Foreskin fibroblast (primary cell): ENCODE measurements at places on chromosomes 7 and 10.

DNA sequence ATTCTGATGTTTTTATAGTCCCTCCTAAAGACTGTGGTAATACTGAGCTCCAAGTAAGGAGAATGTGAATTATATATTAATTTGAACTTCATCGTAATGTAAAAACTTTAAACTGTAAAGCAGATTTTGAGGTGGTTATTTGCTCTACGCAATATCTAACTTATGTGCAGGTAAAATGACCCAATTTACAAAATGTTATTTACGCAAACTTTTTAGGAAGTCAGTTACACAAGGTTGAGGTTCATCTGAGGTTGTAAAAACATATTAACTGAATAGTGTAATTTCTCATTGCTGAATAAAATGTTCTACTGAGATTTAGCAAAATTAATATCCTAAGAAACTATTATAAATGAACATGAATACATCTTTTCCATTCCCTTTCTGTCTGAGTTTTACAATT is 15.8 kb downstream of the GLCCI1 start:
- DNase-seq: no peak

GRCh38 chr10:70324339-70324861 is 40.6 kb upstream of the NPFFR1 start:
- no peak for DNase-seq

DNA sequence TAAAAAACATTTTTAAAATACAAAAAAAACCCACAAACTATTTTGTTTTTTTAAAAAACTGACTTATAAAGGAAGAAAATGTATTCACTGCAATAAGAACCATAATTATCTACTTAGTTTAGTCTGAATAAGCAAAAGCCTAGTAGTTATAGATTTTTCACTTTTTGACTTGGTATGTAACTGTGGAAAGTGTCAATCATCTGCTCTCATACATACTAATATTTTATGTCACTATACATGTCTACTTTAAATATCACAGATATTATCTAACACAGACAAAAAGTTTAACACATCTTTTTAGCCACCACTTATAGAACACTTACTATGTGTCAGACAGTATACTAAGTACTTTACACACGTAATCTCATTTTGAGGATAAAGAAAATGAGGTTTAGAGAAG is 3.2 kb upstream of the JMJD1C start:
- DNase-seq: no peak

GRCh38 chr10:49001870-49002672 is 62.4 kb upstream of the LRRC18 start:
- DNase-seq: no peak

- no peak for DNase-seq
Measured at GRCh38 chr7:110813986-110814385, 276.9 kb upstream of the LRRN3 start.

DNA sequence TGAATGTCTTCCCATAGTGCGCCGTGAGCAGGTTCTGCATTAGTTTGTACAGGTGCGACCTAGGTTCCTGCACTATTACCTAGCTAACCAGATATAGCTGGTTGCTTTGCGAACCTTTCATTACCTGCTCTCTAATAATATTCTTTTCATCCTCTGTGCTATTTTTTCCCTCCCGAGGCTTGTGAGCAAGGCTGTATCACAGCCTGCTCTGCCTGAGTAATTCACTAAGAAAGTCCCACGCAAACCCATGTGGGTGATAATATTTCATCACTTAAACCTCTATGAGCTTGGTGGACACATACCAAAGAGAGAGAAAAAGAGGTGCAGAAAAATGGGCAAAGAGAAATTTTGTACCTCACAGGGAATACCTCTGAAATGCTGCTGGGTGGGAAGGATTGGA is 8.4 kb downstream of the INHBA start:
- no peak for DNase-seq

DNA sequence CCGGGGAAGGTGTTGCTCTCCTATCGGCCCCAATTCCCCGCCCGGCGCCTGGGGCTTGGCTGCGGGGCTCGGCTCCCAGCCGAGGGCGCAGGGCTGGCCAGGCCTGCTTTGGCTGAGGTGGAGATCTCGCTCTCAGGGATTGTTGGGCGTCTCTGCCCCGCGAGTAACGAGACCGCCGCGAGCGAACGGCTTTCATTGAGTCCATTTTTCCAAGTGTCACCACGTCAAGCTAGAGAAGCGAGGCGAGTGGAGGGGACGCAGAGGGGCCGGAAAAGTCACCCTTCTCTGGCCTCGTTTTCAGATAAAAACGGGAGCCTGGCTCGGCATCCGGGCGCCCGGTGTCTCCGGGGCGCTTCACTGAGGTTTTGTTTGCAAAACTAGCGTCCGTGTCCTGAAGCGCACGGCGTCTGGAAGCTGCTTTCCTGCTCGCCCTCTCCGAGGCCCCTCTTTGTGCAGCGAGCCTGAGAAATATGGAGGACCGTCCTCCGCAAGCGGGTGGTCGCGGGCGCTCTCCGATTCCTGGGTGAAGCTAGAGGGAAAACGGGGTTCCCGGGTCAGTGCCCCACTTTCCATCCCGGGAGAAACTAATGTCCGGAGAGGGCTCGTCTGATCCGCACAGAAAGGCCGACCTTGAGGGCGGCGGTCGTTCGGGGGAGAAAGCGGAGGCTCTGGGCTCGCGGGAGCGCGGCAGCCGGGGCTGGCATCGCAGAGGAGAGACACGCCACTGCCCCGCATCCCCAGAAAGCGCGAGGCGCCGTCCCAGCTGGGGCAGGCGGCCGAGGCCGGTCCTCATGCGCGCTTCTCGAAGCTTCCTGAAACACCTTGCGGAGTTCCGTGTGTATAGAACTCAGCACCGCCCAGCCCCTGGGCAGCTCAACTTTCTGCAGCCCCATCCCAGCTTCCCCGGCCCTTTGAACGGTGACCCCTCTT is 3.5 kb upstream of the EN2 start:
- DNase-seq: no peak

DNA sequence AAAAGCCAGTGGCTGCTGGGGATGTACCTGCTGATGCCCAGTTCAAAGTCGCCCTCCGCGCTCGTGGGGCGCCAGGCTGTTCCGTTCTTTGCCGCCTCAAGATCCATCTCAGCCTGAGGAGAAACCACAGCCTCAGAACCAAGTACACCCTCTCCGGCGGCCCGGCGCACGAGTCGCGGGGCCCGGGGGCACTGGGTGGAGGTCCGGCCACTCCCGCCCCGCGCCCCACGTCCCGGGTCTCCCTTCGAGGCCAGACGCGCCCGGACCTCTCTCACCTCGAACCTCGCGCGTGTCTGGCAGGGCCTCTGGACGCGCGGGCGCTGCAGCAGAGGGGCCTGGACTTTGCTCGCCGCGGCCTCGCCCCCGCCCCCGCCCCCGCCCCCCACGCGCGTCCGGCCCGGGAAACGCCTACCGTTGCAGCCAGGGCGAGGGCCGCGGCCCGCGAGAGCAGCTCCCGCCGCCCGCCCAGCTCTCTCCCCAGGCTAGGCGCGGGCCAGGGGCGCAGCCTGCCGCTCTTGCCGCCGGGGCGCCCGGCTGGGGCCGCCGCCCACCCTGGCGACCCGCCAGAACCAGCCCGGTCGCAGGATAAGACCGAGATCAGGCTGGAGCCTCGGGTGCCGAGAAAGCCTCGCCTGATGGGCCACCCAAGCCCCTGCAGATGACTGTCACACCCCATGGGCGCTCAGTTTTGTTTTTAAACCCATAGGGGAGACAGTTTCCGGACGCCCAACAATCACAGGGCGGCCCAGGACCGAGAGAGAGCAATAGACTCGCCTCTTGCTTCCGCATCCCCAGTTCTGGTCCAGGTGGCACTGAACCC is at the start of gene ABCB4:
TSS of gene ABCB4 (minus strand) at position 322 of the 820 bp plus-strand sequence. CDS start at position 107, 215 bp downstream.
- DNase-seq: peak; percentile 28

DNA sequence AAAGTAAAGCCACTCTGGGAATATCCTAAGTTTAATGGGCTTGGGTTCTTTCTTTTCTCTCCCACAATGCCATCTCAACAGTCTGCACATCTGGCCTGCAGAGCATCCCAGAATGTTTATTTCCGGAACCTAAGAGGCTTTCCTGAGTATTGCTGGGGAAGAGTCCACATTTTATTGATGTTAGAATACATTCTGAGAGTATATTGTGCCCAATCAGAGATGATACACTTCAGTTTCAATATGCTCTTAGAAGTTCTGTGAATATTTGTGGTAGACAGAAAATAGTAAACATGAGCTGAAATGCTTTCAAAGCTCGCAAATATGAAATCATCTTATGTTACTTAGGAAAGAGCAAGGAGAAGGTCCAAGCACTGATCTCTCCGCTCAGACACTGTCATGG is 200.6 kb downstream of the TWIST1 start:
- DNase-seq: peak; percentile 40

GRCh38 chr7:78576236-78576635 is 777.7 kb downstream of the PHTF2 start:
- DNase-seq: peak; percentile 3

DNA sequence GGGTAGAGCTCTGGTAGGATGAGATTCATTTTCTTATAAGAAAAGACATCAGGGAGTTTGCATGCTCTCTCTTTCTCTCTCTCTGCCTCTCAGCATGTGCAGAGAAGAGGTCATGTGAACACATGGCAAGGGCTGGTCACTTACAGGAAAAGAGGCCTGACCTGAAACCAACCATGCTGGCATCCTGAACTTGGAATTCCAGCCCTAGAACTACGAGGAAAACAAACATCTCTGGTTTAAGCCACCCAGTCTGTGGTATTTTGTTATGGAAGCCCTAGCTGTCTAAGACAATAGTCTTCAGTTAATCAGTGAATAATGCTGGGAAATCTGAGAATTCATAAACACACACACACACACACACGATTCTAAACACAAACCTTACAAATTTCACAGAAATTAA is 1104.2 kb upstream of the LRRN3 start:
- no peak for DNase-seq

- peak; percentile 10 for DNase-seq
Measured at GRCh38 chr7:135936497-135937217, 40.5 kb downstream of the MTPN start.

DNA sequence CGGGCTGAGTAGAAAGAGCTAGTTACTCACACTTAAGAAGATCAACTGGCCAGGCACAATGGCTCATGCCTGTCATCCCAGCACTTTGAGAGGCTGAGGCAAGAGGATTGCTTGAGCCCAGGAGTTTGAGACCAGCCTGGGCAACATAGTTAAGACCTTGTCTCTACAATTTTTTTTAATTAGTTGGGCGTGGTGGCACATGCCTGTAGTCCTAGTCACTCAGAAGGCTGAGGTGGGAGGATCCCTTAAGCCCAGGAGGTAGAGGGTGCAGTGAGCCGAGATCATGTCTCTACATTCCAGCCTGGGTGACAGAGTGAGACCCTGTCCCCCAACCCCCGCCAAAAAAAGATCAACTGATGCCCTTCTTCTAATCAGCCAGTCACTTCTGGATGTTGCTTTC is 74.6 kb upstream of the ATP6V0A4 start:
- peak; percentile 56 for DNase-seq

DNA sequence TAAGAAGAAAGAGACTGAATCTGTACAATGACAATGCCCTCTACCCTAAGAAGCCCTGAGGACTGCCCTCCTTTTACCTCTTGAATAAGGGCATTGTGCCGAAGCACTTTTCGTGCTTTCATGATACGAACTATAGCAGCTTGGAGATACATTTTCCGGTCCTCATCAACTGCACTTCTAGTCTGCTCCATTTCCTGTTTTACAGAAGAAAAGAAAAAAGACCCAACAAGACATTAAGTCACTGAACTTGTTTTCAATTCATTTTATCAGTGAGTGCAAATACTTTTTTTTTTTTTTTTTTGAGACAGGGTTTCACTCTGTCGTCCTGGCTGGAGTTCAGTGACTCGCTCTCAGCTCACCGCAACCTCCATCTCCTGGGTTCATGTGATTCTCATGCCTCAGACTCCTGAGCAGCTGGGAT is 78.4 kb downstream of the CUL2 start:
- no peak for DNase-seq

DNA sequence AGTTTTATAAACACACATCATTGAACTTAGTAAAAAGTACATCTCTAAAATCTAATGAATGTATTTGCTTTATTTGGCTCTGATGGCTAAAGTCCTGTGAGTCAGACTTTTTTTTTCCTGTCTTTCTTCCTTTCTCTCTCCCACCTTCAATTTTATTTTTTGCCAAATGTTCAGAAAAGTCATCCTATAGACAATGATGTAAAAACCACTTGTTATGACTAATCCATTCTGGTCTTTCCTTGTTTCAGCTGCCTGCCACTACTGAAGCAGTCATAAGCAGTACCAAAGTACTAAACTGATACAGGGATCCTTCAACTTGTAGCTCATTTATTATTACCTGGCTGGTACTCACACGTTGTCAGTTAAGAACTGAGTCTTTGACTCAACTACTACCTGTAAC is 23.9 kb downstream of the HECTD2 start:
- DNase-seq: peak; percentile 32

DNA sequence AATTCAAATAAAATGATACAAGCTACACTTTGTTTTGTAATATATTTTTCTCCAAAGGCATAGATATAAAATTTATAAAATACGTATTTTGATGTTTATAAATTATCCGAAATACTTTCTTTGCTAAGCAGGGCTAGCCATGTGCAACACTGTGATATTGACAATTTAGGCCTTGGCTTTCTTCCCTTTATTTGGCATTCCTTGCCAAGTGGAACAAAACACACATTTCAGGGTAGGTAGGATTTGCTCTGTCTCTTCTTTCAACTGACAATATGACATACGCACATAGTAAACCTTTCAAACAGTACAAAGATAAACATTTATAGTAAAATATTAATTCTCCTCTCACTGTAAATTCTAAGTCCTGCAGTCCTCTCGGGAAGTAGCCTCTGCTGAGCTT is 103.3 kb upstream of the POT1 start:
- no peak for DNase-seq

- peak; percentile 69 for DNase-seq
Measured at GRCh38 chr10:72935361-72935760, 19.2 kb downstream of the PLA2G12B start.

DNA sequence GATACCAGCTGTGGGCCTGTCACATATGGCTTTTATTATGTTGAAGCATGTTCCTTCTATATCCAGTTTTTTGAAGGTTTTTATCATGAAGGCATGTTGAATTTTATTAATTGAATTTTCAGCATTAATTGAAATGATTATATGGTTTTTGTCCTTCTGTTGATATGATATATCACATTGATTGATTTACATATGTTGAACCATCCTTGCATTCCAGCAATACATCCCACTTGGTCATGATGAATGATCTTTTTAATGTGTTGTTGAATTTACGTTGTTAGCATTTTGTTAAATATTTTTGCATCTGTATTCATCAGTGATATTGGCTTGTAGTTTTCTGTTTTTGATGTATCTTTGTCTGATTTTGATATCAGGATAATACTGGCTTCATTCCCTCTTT is 21.2 kb downstream of the PRSS37 start:
- DNase-seq: no peak

DNA sequence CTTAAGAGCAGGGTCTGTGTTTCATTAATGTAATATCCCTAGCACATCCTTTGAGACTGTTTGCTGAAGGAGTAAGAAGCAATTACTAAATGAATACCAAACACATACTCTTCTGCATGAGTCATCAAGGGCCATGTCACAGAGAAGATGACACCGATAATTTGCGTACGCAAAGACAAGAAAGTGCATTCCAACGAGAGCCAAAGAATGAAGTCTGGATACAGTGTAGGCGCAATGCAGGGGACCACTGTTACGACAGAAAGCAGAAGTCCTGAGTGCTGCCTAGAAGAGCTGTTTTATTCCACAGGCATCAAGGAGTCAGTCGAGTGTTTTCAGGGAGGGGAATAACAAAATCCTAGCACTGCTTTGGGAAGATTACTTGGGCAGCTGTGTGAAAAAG is 62.7 kb downstream of the VPS41 start:
- peak; percentile 69 for DNase-seq
